ENCODE measurements at places on chromosomes 2 and 18.

DNA sequence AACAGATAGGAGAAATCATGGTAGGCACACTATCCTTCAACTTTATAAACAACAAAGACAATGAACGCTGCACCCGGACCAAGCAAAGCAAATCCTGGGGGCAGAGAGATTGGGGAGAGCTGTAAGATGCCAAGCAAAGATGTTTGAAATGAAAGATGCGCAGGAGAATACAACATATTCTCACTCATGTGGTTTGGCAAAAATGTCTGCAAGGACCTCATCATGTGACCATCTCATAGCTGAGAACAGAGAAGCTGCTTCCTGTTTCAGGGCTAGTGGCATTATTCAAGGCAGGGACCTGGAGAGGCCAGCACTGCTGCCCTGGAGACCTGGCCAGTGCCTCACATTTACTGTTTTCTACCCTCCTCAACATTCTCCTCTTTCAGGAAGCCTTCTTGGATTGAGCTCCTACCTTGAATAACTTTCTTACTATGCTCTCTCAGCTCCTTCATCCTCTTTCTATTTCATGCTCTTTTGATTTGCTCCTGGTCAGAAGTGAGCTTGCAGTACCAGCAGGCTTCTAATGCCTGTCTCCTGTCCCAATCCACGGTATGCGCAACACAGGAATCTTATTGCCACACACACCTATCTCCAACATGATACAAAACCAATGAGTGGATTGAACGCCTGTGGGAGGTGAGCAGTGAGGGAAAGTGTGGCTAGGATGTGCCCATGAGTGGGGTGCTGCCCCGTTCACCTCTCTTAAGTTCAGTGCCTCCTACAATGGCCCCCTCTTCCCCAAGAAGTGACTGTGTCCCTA is 133.0 kb downstream of the CELF4 start:
- DNase-seq: peak; percentile 1

DNA sequence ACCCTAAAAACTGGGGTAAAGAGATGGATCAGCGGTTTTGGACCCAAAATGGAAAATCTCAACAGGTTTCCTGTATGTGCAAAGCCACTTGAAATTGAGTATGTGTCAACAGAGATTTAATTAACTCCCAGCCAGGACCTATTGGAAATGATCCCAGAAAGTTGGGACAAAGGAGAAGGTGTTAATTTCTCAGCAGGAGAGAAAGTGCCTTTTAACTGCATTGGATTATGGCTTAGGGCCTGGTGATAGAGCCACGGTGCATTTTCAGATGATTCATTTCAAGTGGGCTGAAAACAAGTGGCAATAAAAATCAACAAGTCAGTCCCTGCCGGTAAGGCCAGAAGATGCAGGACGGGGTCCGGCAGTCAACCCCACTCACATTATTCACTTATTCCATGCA is 80.2 kb upstream of the BCL11A start:
- DNase-seq: no peak

GRCh38 chr2:219287580-219288265 is 8.6 kb downstream of the DNAJB2 start:
- peak; percentile 45 for DNase-seq

DNA sequence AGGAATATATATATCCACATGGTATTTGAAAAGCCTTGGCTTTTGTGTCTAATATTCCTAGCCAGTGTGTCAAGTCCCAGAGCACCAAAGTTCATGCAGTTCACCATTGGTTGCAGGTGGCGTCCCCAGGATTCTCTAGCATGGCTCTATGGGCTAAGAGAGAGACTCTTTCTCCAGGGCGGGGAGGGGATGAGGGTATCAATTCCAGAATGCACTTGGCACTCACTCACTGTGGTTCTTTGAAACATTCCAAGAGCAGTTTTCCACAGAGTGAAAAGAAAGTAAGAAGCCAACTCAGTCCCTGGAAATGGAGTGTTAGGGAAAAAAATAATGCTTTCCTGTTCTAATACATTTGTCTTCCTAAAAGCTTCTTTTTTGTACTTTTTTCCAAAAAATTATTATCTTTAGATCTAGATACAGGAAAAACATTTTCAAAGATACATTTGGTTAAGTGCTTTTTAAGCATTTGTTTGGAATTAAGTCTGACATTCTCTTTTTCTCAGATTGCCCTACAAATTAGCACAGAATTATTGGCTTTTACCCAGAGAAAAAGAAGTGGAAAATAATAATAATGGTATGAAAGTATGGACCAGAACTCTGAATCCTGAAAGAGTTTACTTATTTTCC is 239.9 kb downstream of the PAX3 start:
- no peak for DNase-seq

Data from OCI-M1 (cell line).